ENCODE measurements at places on chromosomes 16 and 17. TPM values are rescaled to one million over a fixed set of nuclear protein-coding genes. Genes with fewer than 3 reads are reported as not detected.

The NPB gene
- total RNA-seq = 0.49 TPM

The KCNH4 gene
- under 0.01 TPM for total RNA-seq

The NACA2 gene
- not detected for total RNA-seq

The HBQ1 gene
- total RNA-seq = not detected

The PRSS27 gene
- total RNA-seq = 1.8 TPM

Measured in hair follicle dermal papilla cell (primary cell).